ENCODE measurements at places on chromosomes 7 and 10. TPM values are rescaled to one million over a fixed set of nuclear protein-coding genes. Genes with fewer than 3 reads are reported as not detected.

Gene CCL24
- polyA plus RNA-seq: not detected

Gene NKX2-3
- polyA plus RNA-seq: not detected

DNA sequence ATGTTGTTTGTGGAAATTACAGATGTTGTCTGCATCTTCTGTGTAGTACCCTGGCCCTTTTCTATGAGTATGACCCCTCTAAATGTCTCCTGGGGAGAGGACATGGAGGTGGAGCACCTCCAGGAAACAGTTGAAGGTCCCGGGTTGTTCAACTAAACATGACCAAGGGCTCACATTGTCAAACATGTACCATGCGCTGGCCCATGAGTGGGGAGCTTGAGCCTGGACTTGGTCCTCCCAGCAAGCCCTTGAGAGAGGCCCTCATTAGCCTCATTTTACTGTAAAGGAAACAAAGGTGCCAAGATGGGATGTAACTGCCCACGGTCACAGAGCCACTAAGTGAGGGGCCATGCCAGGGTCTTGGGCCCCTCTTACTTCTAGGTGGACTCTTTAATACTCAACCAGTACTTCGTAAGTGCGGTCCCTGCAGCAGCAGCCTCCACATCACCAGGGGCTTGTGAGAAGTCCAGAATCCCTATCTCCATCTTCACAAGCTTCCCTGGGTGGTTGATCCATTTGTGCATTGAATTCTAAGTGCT lies 31.2 kb downstream of the C10orf71 start:
- no peaks in the 10 kb centered on the region for H3K4me1 ChIP-seq
- no peak for DNase-seq
- no peak overlapping the region for H3K27ac ChIP-seq
- no peaks in the 10 kb centered on the region for H3K27me3 ChIP-seq
- H3K4me3 ChIP-seq: no peak overlapping the region

- no peak within 1 kb of the TSS for H3K27ac ChIP-seq
- no peaks in the 10 kb centered on the region for H3K36me3 ChIP-seq
- H3K27me3 ChIP-seq: peaks cover 35% of the 10 kb centered on the region
- H3K4me3 ChIP-seq: no peak within 1 kb of the TSS
- no peak for DNase-seq
- H3K4me1 ChIP-seq: no peaks in the 10 kb centered on the region
Measured at GRCh38 chr7:98617051-98617959, at the start of gene NPTX2. Gene NPTX2, plus strand, starts transcription at chr7:98617285. Its CDS starts 177 bp downstream, at chr7:98617462.
